Right atrium auricular region (tissue), 2 donors: ENCODE measurements at places on chromosomes 12 and 14.

- DNase-seq = no peak
These were observed 39.8 kb downstream of the CBX5 start for GRCh38 chr12:54240129-54240528.

GRCh38 chr12:121783766-121784165 lies 9.7 kb downstream of the RHOF start:
- no peak for DNase-seq

DNA sequence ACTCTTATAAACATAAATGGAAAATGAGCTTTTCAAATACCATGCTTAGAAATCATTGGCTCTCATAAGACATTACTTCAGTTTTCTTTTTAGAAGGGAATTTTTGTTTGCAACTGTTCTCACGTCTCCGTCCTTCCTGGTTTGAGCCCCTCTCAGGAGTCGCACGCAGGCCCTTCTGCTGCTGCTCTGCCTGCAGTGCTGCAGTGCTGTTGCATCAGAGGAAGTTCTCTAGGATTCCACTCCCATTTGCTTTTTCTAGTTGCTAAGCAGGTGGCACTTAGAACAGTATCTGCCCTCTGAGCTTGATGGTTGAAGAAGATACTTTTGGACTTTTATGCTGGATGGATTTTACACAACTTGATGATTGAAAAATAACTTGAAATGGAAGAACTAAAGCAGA lies 70.8 kb downstream of the SCN8A start:
- DNase-seq = no peak

GRCh38 chr14:72740504-72740961 lies 153.4 kb downstream of the DPF3 start:
- peak; percentile 48 for DNase-seq

GRCh38 chr14:43003845-43004244 lies 1397.2 kb downstream of the LRFN5 start:
- no peak for DNase-seq

DNA sequence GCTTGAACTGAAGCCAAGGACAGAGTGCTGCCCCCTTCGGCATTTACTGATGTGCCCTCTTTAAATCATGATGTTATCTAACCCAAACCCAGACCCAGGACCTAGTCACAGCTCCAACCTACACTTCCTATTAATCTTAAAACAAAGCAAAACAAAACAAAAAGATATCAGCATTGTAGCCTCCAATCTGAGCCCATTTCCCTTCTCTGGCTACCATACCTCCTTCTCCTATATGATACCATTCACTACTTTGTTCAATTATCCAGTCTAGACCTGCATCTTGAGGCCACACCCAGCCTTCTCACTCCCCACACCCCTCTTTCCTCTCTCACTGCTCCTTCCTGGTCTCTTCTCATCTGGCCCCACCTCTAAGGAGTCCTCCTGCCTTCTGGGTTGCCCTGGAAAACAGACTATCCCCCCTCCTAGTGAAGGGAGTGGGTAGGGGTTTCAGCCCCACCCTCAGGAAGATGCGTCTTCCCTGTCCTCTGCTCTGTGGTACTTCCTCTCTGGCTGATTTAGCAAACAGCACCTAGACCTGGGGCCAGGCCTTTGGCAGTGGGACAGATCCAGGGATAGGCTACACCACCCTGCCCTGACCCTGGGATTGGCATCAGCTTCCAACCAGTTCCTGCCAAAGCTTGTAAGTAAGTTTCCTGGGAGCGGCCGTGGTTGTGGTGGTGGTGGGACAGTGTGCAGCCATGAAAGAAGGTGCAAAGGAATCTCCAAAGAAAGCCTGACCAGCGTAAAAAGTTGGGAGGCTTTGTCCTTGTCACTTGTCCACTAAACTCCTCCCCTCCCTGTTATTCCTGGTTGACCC lies 3.3 kb downstream of the LTB4R start:
- DNase-seq = no peak

DNA sequence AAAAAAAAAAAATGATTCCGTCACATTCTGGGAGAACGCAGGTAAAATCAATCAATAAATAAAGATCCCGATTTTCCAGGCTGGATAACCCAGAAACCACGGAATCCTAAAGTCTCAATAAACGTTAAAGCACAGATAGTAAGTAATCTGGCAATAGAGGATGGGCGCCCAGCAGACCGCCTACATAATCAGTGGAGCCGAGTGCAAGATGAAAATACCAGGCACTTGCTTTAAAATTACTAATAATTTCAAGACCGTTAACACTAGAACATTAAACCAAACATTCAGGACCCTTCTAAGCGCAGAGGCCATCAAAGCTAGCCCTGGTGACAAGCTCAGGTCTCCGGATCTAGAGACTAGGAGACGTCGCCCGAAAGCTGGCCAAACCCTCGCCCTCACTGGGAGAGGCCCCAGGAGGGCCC lies 1.2 kb upstream of the DCAF11 start:
- no peak for DNase-seq

DNA sequence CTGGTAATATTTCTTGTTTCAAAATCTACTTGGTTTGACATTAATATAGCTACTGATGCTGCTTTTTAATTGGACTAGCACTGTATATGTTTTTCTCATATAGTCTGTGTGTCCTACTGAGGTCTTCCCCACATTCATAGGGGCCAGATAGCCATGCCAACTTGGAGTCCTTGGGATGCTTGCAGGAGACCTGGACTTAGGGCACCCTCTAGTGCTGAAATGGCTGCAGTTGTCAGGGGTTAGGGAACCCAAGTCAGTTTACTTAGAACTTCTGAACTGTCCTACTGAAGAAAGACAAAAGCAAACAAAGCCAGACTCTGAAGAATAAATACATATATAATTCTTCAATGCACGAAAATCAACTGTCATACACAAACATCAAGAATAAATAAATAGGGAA lies 279.9 kb upstream of the SYT1 start:
- DNase-seq = no peak

- DNase-seq = no peak
These were observed 131.2 kb downstream of the TMEM30B start for GRCh38 chr14:61149896-61150295.
